ENCODE measurements at places on chromosomes 5 and 9.

- H3K4me3 ChIP-seq = no peak overlapping the region
- no peaks in the 10 kb centered on the region for H3K27me3 ChIP-seq
- no peak overlapping the region for H3K27ac ChIP-seq
- no peak for DNase-seq
- H3K4me1 ChIP-seq = peaks cover 2% of the 10 kb centered on the region
Measured at GRCh38 chr9:34098307-34098706, 28.2 kb downstream of the DCAF12 start.

DNA sequence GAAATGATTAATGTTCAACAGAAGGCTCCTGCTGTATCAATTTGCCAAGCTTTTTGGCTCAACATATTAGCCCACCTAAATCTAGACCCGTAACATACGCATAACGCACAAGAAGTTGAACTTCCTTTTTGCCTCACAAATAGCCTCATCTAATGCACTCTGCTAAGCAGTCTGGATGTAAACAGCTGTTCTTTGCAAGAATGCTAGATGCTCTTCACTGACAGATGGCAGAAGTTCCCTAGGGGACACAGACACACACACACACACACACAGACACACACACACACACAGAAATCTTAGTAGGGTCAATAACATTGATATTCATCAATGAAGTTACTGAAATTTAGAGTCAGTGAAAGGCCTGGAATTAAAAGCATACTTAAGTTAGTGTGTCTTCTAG lies 13.2 kb upstream of the PCA3 start:
- no peak for DNase-seq
- H3K4me1 ChIP-seq = no peaks in the 10 kb centered on the region
- H3K36me3 ChIP-seq = no peaks in the 10 kb centered on the region

GRCh38 chr9:109121232-109121796 lies 1.6 kb upstream of the TMEM245 start:
- no peaks in the 10 kb centered on the region for H3K27me3 ChIP-seq
- H3K27ac ChIP-seq = no peak overlapping the region
- H3K4me1 ChIP-seq = peaks cover 38% of the 10 kb centered on the region

DNA sequence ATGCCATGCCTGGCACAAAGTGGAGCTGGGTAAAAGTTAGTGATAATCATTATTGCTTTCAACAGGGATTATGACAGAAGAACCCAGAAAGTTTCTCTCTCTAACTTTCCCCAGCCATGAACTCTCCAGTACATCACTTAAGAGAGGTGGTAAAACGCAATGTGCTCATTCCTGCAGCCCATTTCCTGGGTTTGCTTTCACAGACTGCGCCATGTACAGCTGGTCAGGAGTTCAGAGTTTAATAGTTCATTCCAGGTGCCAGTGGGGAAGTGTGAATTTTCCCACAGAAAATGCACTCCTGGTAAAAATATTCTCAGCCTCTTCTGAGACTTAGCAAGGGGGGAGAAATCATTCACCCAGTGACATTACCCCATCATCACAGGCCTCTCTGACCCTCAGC lies 35.5 kb downstream of the ADAM19 start:
- H3K4me3 ChIP-seq = peak overlapping the region; percentile 68
- peaks cover 60% of the 10 kb centered on the region for H3K36me3 ChIP-seq
- peak overlapping the region; percentile 95 for H3K27ac ChIP-seq
- H3K4me1 ChIP-seq = peaks cover 90% of the 10 kb centered on the region

- H3K36me3 ChIP-seq = no peaks in the 10 kb centered on the region
- peaks cover 23% of the 10 kb centered on the region for H3K27me3 ChIP-seq
Measured at GRCh38 chr5:150619359-150620230, 20.9 kb upstream of the SYNPO start.

DNA sequence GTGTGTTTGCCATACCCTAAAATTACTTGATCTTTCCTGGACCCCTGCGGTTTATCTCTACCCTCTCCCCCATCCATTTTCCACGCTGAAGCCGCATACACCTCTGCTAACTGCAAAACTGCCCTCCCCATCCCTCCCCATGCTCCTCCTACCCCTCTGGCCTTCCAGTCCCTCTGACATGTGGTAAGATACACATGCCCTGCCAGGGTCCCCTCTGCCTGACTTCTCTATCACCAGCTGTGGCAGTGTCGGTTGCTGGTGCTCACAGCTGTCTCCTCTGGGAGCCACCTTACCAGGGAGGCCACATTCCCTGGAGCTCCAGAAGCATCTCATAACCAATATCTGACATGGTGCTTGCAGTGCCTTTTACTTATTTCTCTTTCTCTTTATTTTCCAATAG lies 58.9 kb upstream of the COL15A1 start:
- H3K4me3 ChIP-seq = no peak overlapping the region
- no peak overlapping the region for H3K27ac ChIP-seq
- H3K36me3 ChIP-seq = no peaks in the 10 kb centered on the region
- peaks cover 47% of the 10 kb centered on the region for H3K27me3 ChIP-seq
- no peak for DNase-seq
- no peaks in the 10 kb centered on the region for H3K4me1 ChIP-seq

DNA sequence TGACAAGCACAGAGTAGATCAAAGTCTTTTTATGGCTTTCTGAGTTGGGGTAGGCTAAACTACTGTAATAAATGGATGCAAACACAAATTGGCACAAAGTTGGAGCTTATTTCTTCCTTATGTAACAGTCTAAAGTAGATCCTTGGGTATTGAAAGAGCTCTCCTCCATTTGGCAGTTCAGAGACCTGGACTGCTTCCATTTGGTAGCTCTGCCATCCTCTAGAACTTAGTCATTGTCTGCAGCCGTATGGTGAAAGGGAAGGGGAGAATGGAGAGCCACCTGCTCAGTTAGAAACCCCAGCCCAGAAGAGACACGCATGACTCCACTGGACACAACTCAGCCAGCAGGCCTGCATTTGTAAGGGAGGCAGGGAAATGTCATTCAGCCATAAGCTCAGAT lies 345.0 kb downstream of the DMAC1 start:
- H3K27ac ChIP-seq = no peak overlapping the region
- no peak for DNase-seq
- H3K4me1 ChIP-seq = no peaks in the 10 kb centered on the region
- H3K36me3 ChIP-seq = no peaks in the 10 kb centered on the region
- H3K4me3 ChIP-seq = no peak overlapping the region

- no peak overlapping the region for H3K4me3 ChIP-seq
- H3K4me1 ChIP-seq = no peaks in the 10 kb centered on the region
- DNase-seq = no peak
Measured at GRCh38 chr5:30592833-30593232, 600.7 kb upstream of the CDH6 start.

GRCh38 chr5:140785905-140786686 lies at the start of gene PCDHA1:
TSS of gene PCDHA1 (plus strand) at chr5:140786140.
- peaks cover 3% of the 10 kb centered on the region for H3K36me3 ChIP-seq
- no peak for DNase-seq
- no peak within 1 kb of the TSS for H3K27ac ChIP-seq
- peaks cover 2% of the 10 kb centered on the region for H3K27me3 ChIP-seq
- H3K4me1 ChIP-seq = no peaks in the 10 kb centered on the region

GRCh38 chr5:23013395-23013998 lies 160.4 kb upstream of the CDH12 start:
- no peaks in the 10 kb centered on the region for H3K4me1 ChIP-seq
- no peak overlapping the region for H3K27ac ChIP-seq
- no peak for DNase-seq
- no peaks in the 10 kb centered on the region for H3K27me3 ChIP-seq

GRCh38 chr5:170339780-170340167 lies 42.2 kb upstream of the LCP2 start:
- no peak overlapping the region for H3K4me3 ChIP-seq
- DNase-seq = no peak
- H3K4me1 ChIP-seq = peaks cover 36% of the 10 kb centered on the region
- no peaks in the 10 kb centered on the region for H3K27me3 ChIP-seq
- H3K36me3 ChIP-seq = peaks cover 2% of the 10 kb centered on the region
- H3K27ac ChIP-seq = no peak overlapping the region

GRCh38 chr9:87766697-87767096 lies 40.8 kb downstream of the CTSL start:
- DNase-seq = no peak
- H3K27me3 ChIP-seq = peaks cover 12% of the 10 kb centered on the region
- no peaks in the 10 kb centered on the region for H3K36me3 ChIP-seq
- H3K4me3 ChIP-seq = no peak overlapping the region
- H3K4me1 ChIP-seq = no peaks in the 10 kb centered on the region

GRCh38 chr5:97042996-97043395 lies 99.4 kb downstream of the LIX1 start:
- H3K27me3 ChIP-seq = peaks cover 3% of the 10 kb centered on the region
- no peak for DNase-seq
- H3K36me3 ChIP-seq = peaks cover 1% of the 10 kb centered on the region
- H3K4me1 ChIP-seq = peaks cover 2% of the 10 kb centered on the region
- no peak overlapping the region for H3K4me3 ChIP-seq

DNA sequence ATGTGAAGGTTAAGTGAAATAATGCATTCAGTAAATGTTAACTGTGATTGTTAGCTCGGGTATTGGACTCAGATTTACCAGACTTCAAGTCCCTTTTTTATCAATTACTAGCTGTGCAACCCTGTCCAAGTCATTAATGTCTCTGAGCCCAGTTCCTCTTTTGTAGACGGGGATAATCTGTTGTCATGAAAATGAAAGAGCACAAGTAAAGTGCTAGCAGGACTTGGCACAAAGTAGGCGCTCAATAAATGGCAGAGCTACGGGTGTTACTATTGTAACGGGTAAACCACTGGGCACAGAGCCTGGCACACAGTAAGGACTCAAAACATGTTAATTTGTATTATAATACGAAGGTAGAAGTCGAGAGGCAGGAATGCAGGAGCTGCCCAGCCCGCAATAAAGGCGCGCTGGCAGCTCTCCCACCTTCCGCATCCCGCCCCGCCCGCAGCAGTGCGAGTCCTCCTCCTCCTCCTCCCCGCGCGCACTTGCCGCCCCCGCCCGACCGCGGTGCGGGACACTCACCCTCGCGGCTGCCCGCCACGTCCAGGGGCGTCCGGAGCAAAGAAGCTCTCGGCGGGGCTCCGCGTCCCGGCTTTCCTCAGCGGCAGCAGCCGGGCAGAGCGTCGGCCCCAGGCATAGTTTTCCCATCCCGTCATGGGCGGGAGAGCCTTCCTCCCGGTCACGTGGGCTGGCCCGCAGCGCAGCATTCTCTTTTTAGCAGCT lies at the start of gene C1QTNF2:
TSS of gene C1QTNF2 (minus strand) at position 637 of the 723 bp plus-strand sequence. CDS start 15,615 bp downstream, outside the sequence.
- DNase-seq = no peak
- H3K27me3 ChIP-seq = peaks cover 77% of the 10 kb centered on the region
- no peak within 1 kb of the TSS for H3K27ac ChIP-seq
- peaks cover 9% of the 10 kb centered on the region for H3K4me1 ChIP-seq
- H3K4me3 ChIP-seq = peak within 1 kb of the TSS; percentile 27
- H3K36me3 ChIP-seq = no peaks in the 10 kb centered on the region

DNA sequence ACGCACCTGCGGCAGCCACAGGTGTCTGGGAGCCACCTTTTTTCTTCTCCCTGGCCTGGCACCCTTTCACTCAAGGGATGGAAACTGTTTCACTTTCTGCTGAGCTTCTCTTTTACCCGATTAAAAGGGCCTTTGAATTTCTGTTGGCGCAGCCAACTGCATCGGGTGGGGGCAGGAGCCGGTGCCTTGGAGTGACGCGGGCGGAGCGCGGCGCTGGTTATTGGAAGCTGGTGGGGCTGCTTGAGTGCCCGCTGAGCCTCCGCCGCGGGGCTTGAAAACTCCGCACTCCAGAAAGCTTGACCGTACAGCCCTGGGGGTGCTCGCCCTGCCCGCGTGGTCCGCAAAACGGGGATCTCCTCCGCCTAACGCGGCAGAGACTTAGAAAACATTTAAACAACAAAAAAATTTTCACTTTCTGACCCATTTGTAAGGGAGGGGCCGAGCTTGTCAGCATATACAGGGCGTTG lies 52.0 kb upstream of the TJP2 start:
- peak overlapping the region; percentile 81 for H3K4me3 ChIP-seq
- peaks cover 9% of the 10 kb centered on the region for H3K4me1 ChIP-seq
- H3K36me3 ChIP-seq = no peaks in the 10 kb centered on the region
- H3K27ac ChIP-seq = no peak overlapping the region
- peak; percentile 52 for DNase-seq
- H3K27me3 ChIP-seq = peaks cover 12% of the 10 kb centered on the region

GRCh38 chr9:24602693-24603352 lies 57.1 kb upstream of the IZUMO3 start:
- H3K27ac ChIP-seq = no peak overlapping the region
- DNase-seq = no peak
- no peaks in the 10 kb centered on the region for H3K4me1 ChIP-seq
- no peaks in the 10 kb centered on the region for H3K27me3 ChIP-seq
- H3K4me3 ChIP-seq = no peak overlapping the region

GRCh38 chr9:89350988-89351557 lies 32.8 kb downstream of the SECISBP2 start:
- H3K27ac ChIP-seq = peak overlapping the region; percentile 29
- H3K27me3 ChIP-seq = no peaks in the 10 kb centered on the region
- DNase-seq = no peak
- H3K4me1 ChIP-seq = peaks cover 25% of the 10 kb centered on the region

DNA sequence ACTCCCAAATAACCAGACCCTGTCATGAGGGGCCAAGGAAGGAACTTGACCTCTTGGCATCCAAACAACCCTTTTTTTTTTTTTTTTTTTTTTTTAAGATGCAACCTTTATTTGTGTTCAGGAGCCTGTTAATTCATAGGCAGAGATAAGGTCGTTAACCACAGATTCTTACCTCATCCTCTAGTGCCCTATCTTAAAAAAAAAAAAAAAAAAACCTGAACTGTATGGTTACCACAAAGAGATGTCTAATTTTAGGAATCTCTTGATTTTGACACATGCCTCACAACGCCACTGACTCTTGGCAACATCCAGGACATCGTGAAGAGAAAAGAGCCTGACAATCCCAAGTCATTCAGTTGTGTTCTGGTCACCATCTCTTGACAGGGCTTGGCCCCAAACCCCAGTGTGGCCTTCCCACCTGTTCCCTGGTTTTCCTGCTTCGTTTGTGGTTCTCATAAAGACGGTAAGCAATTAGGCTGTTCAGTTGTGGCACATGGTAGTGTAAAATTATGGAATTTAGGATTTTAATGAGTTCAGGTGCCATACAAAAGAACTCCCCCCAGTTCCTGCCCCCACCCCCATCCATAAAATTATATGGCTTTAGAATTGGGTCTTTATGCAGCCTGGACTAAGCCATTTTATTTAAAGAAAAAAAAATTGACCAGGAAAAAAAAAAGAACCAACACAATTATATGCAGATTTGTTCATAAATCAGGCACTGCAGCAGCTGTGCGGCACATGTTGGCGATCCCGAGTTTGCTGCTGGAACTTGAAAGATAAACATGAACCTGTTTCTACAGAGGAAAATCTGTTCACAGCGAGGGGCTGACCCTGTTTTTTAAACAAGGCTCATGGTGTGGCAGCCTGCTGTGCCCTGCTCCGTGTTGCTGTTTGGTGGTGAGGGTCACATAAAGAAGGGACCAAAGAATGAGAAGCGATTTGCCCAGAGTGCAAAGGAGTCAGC lies 267.8 kb upstream of the CLINT1 start:
- no peaks in the 10 kb centered on the region for H3K36me3 ChIP-seq
- no peaks in the 10 kb centered on the region for H3K4me1 ChIP-seq
- no peak for DNase-seq
- no peak overlapping the region for H3K27ac ChIP-seq
- H3K4me3 ChIP-seq = no peak overlapping the region

DNA sequence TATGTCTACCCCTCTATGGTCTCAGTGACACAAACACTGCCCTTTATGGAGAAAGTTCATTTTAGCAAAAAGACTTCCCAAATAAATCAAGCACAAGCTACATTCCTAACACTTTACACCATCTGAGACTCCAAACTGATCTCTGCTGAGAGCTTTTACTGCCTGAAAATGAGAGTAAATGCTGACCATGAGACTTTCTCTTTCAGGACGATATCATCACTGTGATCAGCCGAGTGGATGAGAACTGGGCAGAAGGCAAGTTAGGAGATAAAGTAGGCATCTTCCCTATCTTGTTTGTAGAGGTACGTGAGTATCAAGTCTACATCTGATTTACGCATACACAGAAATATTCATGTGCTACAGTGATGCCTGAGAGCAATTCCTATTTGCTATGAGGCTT lies 67.5 kb downstream of the SH3RF2 start:
- no peaks in the 10 kb centered on the region for H3K4me1 ChIP-seq
- H3K27me3 ChIP-seq = peaks cover 21% of the 10 kb centered on the region
- no peak overlapping the region for H3K27ac ChIP-seq
- no peaks in the 10 kb centered on the region for H3K36me3 ChIP-seq
- no peak for DNase-seq
